ENCODE measurements at places on chromosomes 11 and 22.
A peak's percentile ranks its signal among the peaks of the same experiment; 100 is the strongest.

DNA sequence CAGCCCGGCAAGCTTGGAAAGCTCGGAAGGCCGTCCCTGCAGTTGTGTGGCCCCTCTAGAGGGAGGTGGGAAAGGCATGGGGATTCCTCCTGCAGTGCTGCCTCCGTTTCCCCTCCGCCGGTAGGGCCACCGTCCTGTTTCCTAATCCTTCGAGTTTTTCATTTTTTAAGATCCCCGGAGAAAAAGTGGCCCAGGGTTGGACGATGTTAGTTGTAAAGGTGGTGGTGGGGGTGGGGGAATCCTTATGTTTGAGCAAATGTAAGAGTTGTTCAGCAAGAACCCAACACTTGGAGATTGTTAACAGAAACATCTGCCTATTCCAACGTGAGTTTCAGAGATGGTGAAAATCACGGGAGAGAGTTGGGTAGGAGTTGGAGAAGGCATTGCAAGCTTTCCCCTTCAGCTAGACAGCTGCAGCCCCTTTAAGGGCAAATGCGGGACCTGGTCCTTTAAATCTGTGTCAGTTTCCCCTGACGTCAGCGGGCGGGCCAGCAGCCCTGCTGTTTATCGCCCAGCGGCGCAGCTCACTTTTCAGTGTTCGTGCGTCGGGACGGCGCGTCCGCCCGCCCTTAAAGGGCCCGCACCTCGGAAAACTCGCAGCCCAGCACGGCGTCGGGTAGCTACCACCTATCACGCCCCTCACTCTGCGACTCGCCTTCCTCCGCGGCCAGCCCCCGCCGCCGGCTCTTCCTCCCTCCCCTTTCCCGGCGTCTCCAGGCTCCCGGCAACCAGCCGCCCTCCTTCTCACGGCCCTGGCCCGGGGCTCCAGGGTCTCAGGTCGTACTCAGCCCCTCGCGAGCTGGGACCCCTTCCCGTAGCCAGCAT lies at the start of gene SIDT2:
TSS of gene SIDT2 (plus strand) at position 534 of the 825 bp plus-strand sequence. CDS start 521 bp downstream, outside the sequence.
- H3K36me3 ChIP-seq, result no peaks in the 10 kb centered on the region
- peak within 1 kb of the TSS; percentile 83 for H3K27ac ChIP-seq
- H3K4me1 ChIP-seq, result peaks cover 30% of the 10 kb centered on the region
- DNase-seq, result peak; percentile 90

- H3K36me3 ChIP-seq, result peaks cover 39% of the 10 kb centered on the region
- no peaks in the 10 kb centered on the region for H3K27me3 ChIP-seq
- no peak overlapping the region for H3K4me3 ChIP-seq
- H3K27ac ChIP-seq, result peak overlapping the region; percentile 25
- peak; percentile 10 for DNase-seq
- H3K4me1 ChIP-seq, result no peaks in the 10 kb centered on the region
These were observed 19.7 kb downstream of the CTR9 start for GRCh38 chr11:10770626-10771254.

GRCh38 chr11:68010090-68011041 lies at the start of gene ALDH3B1:
TSS of gene ALDH3B1 (plus strand) at chr11:68010327. CDS start at chr11:68015298, 4,971 bp downstream.
- H3K36me3 ChIP-seq, result no peaks in the 10 kb centered on the region
- peaks cover 13% of the 10 kb centered on the region for H3K4me1 ChIP-seq
- DNase-seq, result no peak
- no peak within 1 kb of the TSS for H3K4me3 ChIP-seq
- H3K27ac ChIP-seq, result no peak within 1 kb of the TSS

- no peak overlapping the region for H3K4me3 ChIP-seq
- no peaks in the 10 kb centered on the region for H3K4me1 ChIP-seq
- no peaks in the 10 kb centered on the region for H3K27me3 ChIP-seq
- peaks cover 25% of the 10 kb centered on the region for H3K36me3 ChIP-seq
- H3K27ac ChIP-seq, result no peak overlapping the region
- no peak for DNase-seq
These were observed 166.0 kb downstream of the METTL15 start for GRCh38 chr11:28274216-28274615.

DNA sequence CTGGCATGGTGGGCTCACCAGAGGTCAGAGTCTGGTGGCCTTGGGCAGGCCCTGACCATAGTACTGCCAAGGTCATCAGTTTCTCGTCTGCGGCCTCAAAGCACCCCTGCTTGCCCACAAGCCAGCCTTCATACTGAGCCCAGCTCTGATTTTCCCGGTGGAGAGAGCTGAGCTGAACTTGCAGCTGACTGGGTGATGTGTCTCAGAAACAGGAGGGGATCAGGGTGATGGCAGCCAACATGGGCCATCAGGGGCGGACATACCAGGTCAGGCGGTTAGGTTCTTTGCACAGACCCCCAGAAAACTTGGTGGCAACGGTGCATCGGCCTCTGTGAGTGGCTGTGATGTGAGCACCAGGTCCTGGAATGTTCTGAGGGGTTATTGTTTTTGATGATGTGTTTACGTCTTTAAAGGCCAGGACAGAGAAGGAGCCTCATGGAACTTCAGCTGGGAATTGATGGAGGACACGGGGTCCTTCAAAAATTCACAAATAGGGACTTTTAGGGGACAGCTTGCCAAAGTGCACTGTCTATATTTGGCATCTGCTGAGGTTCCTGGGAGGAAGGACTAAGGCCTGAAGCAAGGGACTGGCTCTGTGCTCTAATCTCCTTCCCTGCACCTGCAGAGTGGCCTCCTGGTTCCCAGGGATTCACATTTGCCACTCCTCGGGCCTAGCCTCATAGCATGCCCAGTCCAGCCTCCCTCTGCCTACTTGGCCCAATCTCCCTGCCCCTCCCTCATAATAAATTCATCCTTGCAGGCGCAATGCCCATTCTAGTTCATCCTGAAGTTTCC lies 131.2 kb downstream of the OSBP2 start:
- DNase-seq, result no peak
- peaks cover 28% of the 10 kb centered on the region for H3K27me3 ChIP-seq
- H3K4me1 ChIP-seq, result peaks cover 11% of the 10 kb centered on the region
- H3K27ac ChIP-seq, result no peak overlapping the region
- H3K4me3 ChIP-seq, result no peak overlapping the region
- no peaks in the 10 kb centered on the region for H3K36me3 ChIP-seq

GRCh38 chr22:29707010-29707409 lies 12.8 kb upstream of the CABP7 start:
- no peak for DNase-seq
- peaks cover 2% of the 10 kb centered on the region for H3K4me1 ChIP-seq

DNA sequence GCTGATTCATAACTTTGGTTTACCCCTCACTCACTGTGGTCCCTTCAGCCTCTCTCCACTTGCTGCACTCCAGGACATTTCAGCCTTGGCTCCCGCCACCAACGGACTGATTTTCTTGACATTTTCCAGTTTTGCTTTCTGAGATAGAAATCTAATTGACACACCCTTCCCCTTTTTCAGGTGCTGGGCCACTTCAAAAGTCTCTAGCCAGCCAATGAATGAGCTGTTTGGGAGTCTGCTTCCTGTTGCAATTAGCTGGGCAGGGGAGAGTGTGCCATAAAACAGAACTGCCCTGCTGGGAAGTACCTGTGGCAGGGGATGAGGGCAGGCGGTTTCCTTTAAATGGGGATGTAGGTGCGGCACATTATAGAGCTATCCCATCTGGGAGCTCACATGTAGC lies 21.1 kb upstream of the PLET1 start:
- no peak for DNase-seq
- no peak overlapping the region for H3K4me3 ChIP-seq
- H3K27me3 ChIP-seq, result no peaks in the 10 kb centered on the region
- H3K27ac ChIP-seq, result no peak overlapping the region
- peaks cover 7% of the 10 kb centered on the region for H3K4me1 ChIP-seq

- no peak for DNase-seq
- no peaks in the 10 kb centered on the region for H3K4me1 ChIP-seq
- H3K27me3 ChIP-seq, result no peaks in the 10 kb centered on the region
- H3K27ac ChIP-seq, result no peak overlapping the region
- H3K36me3 ChIP-seq, result peaks cover 30% of the 10 kb centered on the region
These were observed 19.4 kb downstream of the LAYN start for GRCh38 chr11:111559800-111560464.

GRCh38 chr11:40281052-40281580 lies 1178.3 kb downstream of the LRRC4C start:
- H3K27ac ChIP-seq, result no peak overlapping the region
- H3K4me3 ChIP-seq, result no peak overlapping the region
- no peaks in the 10 kb centered on the region for H3K36me3 ChIP-seq
- no peak for DNase-seq
- no peaks in the 10 kb centered on the region for H3K4me1 ChIP-seq

- H3K36me3 ChIP-seq, result no peaks in the 10 kb centered on the region
- peaks cover 12% of the 10 kb centered on the region for H3K4me1 ChIP-seq
- no peak for DNase-seq
- no peak overlapping the region for H3K4me3 ChIP-seq
- H3K27ac ChIP-seq, result no peak overlapping the region
- H3K27me3 ChIP-seq, result peaks cover 10% of the 10 kb centered on the region
These were observed 223.3 kb upstream of the ISX start for GRCh38 chr22:34842630-34843029.

- H3K27ac ChIP-seq, result no peak overlapping the region
- no peaks in the 10 kb centered on the region for H3K4me1 ChIP-seq
- no peaks in the 10 kb centered on the region for H3K27me3 ChIP-seq
- no peak overlapping the region for H3K4me3 ChIP-seq
- no peak for DNase-seq
- peaks cover 13% of the 10 kb centered on the region for H3K36me3 ChIP-seq
These were observed 34.0 kb downstream of the PARVG start for GRCh38 chr22:44214764-44215163.

- H3K4me3 ChIP-seq, result no peak overlapping the region
- DNase-seq, result no peak
- H3K4me1 ChIP-seq, result peaks cover 17% of the 10 kb centered on the region
- H3K27me3 ChIP-seq, result peaks cover 42% of the 10 kb centered on the region
- peaks cover 5% of the 10 kb centered on the region for H3K36me3 ChIP-seq
These were observed 5.0 kb upstream of the FGF19 start for GRCh38 chr11:69708736-69709401.

DNA sequence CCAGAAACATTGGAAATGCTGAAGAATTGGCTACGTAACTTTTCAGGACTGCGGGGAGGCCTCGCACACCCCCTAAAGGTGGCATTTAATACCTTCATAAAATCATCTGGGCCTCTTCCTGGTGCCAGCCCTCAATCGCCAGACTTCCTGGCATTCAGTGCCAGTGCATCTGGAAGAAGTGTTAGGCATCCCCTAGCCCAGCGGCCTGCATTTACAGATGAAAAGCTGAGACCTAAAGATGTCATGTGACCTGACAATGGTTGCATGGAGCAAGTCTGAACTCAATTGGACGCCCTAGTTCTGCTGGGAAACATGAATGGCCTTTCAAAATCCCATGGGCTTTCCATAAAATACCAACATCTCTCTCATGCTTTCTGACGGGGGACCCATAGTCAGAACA lies 81.0 kb upstream of the TMEM45B start:
- peaks cover 6% of the 10 kb centered on the region for H3K27me3 ChIP-seq
- H3K4me3 ChIP-seq, result no peak overlapping the region
- no peaks in the 10 kb centered on the region for H3K4me1 ChIP-seq
- H3K27ac ChIP-seq, result no peak overlapping the region
- H3K36me3 ChIP-seq, result no peaks in the 10 kb centered on the region

- peaks cover 1% of the 10 kb centered on the region for H3K4me1 ChIP-seq
- H3K27ac ChIP-seq, result no peak overlapping the region
- H3K27me3 ChIP-seq, result no peaks in the 10 kb centered on the region
- H3K36me3 ChIP-seq, result peaks cover 11% of the 10 kb centered on the region
These were observed 7.4 kb downstream of the RAB38 start for GRCh38 chr11:88167853-88168252.

- H3K27ac ChIP-seq, result no peak overlapping the region
- no peak for DNase-seq
- H3K4me3 ChIP-seq, result no peak overlapping the region
- no peaks in the 10 kb centered on the region for H3K36me3 ChIP-seq
- no peaks in the 10 kb centered on the region for H3K4me1 ChIP-seq
These were observed 153.2 kb upstream of the NARS2 start for GRCh38 chr11:78727816-78728215.

DNA sequence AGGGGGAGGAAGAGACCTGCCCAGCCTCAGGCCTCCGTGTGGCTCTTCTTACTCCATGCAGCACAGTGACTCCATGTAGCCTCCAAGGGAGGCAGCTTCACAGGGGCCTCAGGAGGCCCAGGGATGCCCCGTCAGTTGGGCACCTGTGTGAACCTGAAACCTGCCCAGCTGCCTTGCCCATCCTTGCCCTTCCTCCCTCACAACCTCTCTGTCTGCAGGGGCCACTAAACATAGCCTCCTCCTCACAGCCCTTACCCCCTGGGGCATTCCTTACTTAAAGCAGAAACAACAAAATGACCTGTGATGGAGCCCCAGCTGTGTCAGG lies 7.1 kb downstream of the LRRC32 start:
- H3K36me3 ChIP-seq, result peaks cover 9% of the 10 kb centered on the region
- no peaks in the 10 kb centered on the region for H3K27me3 ChIP-seq
- peaks cover 29% of the 10 kb centered on the region for H3K4me1 ChIP-seq
- H3K4me3 ChIP-seq, result no peak overlapping the region
- DNase-seq, result no peak
- no peak overlapping the region for H3K27ac ChIP-seq

DNA sequence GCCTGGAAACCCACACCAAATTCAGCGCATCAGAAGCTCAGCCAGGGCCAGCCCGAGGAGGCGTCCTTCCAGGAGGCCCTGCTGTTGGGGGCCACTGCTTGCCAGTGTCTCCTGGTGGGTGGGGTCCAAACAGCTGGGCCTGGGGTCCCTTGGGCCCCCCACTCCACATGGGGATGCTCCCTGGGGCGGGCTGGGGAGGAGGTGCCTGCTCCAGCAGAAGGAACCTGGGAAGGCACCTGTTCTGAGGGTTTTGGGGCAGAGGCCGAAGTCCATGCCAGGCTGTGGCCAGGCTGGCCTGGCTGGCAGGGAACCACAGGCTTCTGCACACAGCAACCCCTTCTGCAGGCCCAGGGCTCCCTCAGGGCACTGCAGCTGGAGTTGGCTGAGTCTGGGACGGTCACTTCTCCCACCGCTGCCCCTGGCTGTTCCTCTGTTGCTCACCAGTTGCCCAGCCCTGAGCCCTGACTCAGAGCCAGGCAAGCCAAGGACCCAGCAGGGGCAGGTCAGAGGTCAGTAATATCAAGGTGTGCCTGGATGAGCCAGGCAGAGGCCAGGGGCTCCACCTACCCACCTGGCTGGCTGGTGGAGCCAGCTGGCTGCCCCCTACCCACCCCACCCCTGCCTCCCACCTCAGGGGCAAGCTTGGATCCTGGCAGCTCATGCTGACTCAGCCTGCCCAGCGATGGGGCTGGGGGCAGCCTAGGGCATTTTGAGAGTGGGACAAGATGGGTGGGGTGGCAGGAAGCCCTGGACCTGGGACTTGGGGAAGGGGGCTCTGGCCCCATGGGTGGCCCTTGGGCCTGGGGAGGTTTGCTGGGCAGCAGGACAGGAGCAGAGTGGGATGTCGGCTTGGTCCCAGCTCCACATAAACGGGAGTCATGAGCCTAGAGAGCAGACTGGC lies 12.0 kb upstream of the PHLDA2 start:
- H3K27ac ChIP-seq, result no peak overlapping the region
- peaks cover 23% of the 10 kb centered on the region for H3K4me1 ChIP-seq
- peaks cover 37% of the 10 kb centered on the region for H3K36me3 ChIP-seq
- no peak overlapping the region for H3K4me3 ChIP-seq
- no peak for DNase-seq
- H3K27me3 ChIP-seq, result no peaks in the 10 kb centered on the region

- H3K4me1 ChIP-seq, result no peaks in the 10 kb centered on the region
- peaks cover 12% of the 10 kb centered on the region for H3K27me3 ChIP-seq
- no peaks in the 10 kb centered on the region for H3K36me3 ChIP-seq
- H3K4me3 ChIP-seq, result no peak within 1 kb of the TSS
- no peak for DNase-seq
- no peak within 1 kb of the TSS for H3K27ac ChIP-seq
These were observed at the start of gene MS4A18 for GRCh38 chr11:60724420-60724819. TSS of gene MS4A18 (plus strand) at chr11:60724720.

All from activated naive CD8-positive, alpha-beta T cell treated with anti-CD3 and anti-CD28 coated beads for 36 hours (primary cell).